Activated T-helper 2 cell treated with anti-CD3 and anti-CD28 coated beads, Interferon-gamma antibody, Interleukin-2, Interleukin-4, amounts not matched to agents 10 μg/mL and 5 μg/mL and 100 μg/mL, durations not matched to agents 14 hours and 24 hours and 36 hours (primary cell): ENCODE measurements at places on chromosomes 7 and 10. TPM values are rescaled to one million over a fixed set of nuclear protein-coding genes. Genes with fewer than 3 reads are reported as not detected.

- H3K36me3 ChIP-seq: peaks cover 90% of the 10 kb centered on the region
- peak overlapping the region; percentile 48 for H3K4me3 ChIP-seq
- H3K4me1 ChIP-seq: peaks cover 57% of the 10 kb centered on the region
- no peaks in the 10 kb centered on the region for H3K27me3 ChIP-seq
- H3K27ac ChIP-seq: peak overlapping the region; percentile 94
Measured at GRCh38 chr7:50397971-50398324, 52.2 kb downstream of the FIGNL1 start.

FEZF1 gene
- total RNA-seq: not detected in 2 replicates

FGL2 gene
- 1.1 and 1.2 TPM in 2 replicates for total RNA-seq

SLC13A1 gene
- total RNA-seq: not detected in 2 replicates
